Hematopoietic multipotent progenitor cell treated with erythropoietin and hydrocortisone succinate and interleukin-3 and kit ligand, for 6 days (in vitro differentiated cells): ENCODE measurements at places on chromosomes 1 and 21.

DNA sequence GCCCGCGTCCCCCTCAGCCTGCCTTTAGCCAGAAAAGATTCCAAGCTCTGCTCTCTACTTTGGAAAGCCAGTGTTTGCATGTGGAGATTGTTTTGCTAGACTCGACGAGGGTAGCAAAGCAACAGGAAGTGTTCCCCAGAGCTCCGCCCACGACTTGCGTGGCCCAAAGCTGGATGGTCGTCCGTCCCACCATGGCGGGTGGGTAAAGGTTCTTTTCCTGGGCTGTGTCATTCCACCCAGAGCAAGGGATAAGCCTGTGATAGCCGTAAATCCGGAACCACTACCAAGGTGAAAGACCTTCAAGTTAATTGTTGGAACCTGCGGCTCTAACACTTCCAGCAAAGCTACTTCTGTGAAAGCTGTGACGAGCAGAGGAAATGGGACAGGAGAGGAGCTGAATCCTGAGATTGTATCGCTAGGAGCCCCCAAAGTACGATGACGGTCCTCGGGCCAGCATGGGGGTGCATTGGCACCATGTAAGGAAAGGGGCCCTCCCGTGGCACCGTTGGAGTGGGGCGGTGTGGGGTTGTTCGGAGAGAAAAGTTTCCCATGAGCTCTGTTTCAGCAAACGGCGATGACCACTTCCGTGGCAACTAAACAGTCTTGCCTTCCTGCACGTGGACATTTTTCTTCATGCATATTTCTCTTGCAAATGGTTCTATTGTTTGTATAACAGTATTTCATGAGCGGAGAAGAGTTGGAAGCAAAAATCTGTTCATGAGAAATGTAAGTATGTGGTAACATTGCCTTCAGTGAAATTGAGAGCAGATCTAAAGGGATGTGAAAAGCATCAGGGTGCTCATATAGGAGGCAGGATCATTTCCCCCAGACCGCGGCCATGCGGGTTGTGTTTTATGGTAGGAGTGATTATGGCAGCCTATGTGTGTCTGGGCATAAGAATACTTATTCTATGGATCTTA is 8.4 kb downstream of the MX2 start:
- DNase-seq: no peak

DNA sequence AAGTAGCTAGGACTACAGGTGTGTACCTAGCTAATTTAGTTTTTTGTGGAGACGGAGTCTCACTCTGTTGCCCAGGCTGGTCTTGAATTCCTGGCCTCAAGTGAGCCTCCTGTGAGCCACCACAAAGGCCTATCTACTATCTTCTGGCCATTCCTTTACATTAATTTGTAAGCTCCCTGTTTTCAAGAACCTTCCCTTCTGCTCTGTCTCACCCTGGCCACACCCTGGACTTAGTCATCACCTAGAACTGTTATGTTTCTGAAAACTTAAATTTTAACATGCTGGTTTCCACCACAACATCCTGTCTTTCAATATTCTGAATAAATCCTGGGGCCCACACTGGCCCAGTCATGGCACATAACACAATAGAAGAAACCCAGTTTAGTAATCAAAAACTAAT is 4.9 kb upstream of the B4GALT3 start:
- DNase-seq: no peak

- no peak for DNase-seq
Measured at GRCh38 chr1:153872331-153872730, 50.4 kb downstream of the GATAD2B start.

- DNase-seq: no peak
Measured at GRCh38 chr1:170624146-170624545, 39.8 kb upstream of the PRRX1 start.

DNA sequence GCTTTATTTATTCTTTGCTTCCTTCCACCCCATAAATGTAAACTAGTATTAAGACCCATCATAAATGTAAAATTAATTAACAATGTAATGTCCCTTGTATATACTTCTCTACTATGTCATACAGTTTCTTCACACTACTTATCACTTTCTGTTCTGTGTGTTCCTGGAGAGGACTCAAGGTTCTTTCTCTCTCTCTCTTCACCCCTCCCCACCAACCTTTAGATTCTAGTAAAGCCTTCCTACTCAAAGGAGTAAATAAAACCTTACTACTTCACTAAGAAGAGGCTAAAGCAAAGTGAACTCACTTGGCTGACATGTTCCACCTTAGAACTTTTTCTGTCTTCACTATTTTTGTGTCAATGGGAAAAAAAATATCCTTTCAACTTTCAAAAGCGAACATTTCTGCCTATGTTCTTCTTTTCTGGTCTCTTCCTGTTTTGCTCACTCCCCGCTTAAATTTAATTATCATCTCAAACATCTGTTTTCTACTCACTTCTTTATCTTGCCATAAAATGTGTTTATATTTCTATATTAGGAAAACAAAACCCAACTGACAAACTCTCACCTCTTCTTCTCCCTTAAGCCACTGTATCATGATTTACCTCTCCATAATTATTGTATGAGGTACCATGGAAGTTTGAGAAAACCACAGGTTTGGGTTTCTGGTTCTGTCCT is 260.3 kb downstream of the DPYD start:
- DNase-seq: peak; percentile 59

- no peak for DNase-seq
Measured at GRCh38 chr1:177753655-177754054, 216.2 kb downstream of the SEC16B start.

DNA sequence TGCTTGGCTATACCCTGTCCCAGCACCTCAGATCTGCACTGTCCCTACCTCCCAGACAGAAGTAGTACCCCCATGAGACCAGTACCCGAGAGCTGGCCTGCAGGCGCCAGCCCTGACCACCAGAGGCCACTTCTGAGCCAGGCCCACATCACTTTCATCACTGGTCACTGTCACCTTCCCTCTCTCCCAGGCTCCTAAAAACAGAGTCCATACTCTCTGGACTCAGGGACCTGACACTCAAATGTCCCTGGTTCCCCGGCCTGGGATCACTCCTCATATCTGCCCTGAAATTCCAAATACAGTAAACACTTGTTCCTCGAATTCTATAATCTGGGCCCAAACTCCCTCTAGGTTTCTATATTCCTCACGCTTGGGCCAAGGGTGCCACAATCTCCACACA is 18.7 kb downstream of the TMEM53 start:
- DNase-seq: peak; percentile 56

DNA sequence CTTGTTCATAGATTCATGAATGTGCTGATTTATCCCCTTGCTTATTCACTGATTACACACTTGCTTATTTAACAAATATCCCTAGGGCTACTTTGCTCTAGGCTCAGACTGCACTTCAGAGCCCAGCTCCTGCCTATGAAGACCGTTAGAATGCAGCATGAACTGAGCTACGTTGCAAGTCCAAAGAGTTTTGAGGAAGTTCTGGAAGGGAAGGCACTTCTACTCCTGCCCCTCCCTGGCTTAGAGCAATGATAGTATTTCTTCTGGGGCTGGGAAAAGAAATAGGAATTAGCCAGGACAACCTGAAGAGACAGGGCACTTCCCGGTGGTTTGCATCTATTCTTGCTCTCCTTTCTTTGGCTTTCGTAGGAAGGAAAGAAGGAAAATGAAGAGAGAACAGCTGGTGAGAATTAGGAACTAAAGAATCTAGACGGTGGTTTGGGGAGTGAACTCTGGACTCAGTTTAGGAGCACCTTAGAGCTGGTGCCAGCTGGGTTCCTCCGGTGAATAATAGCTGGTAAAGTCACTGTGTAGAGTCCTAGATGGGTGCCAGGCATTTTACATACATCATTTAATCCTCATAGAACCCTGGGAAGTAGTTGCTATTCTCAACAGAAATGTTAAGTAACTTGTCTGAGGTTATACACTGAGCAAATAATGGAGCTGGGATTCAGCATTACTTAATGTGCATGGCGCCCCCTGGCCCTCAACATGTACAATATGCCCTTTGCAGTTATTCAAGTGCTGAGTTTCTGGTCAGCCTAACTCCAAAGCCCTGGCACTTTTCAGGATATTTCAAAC is 65.9 kb downstream of the NDUFS5 start:
- peak; percentile 93 for DNase-seq

DNA sequence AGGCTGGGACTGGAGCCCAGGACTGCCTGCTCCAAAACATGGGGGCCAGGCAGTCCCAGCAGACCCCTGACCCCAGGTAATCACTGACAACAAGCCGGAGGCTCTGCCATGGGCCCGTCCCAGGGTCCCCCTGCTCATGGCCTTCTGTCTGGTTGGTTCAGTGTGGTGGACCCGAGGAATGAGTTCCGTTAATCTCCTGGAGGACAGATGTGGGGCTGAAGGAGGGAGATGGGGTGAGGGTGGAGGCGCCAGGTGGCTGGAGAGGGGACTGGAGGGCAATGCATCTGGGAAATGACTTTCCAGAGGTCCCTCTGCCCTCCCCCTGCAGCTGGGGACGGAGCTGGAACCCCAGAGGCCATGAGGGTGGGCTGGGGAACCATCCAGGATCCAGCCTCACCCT is 103.2 kb downstream of the EBNA1BP2 start:
- DNase-seq: no peak

DNA sequence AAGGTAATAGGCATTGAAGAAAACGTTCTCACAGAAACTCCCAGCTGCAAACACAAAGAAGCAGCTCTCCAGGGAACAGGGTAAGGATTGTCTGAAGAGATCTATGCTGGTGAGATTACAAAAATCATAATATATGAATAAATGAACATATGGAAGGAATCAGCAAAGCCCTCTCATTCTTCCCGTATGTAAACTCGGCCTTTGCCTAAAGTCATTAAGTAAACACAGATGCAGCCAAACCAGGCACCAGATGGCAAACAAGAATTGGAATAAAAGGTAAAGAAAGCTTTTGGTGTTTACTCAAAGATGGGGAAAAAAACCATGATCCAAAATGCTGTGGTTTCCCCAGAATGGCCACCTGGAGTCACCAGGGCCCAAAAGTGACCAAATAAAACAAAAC is 76.6 kb upstream of the HOOK1 start:
- no peak for DNase-seq

DNA sequence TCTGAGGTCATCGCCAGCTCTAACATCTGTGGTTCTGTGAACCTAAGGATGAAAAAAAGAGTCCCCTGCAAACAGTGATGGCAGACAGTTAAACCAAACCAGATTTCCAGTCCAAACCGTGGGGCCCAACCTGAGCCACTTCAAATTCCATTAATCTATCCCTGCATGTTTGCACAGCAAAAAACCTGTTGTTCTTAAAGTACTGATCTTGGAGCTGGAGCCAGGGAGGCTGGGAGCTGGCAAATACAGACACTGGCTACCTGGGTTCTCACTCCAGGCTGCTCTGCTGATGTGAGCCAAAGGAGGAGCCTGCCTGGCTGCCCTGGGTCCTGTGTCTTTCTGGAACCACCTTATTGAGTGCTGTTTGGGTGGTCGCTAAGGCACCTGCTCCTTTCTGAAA is 16.4 kb downstream of the LDLRAD1 start:
- DNase-seq: no peak

GRCh38 chr1:86235852-86236251 is 79.3 kb upstream of the COL24A1 start:
- no peak for DNase-seq

DNA sequence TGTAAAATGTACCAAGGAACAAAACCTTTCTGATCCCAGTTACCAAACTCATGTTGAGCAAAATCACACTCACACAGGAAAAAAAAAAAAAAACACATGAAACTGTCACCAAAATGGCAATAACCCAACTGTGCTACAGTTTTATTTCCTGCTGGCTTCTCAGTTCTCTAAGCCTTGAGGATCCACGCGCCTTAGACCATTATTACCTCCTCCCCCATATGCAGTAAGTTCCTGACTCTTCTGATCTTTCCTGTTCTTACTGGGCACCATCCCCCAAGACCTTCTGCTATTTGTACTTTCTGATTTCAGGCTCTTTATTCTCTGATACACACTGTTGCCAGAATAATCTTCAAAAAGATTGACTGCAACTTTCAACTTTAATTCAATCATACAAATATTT is 79.6 kb downstream of the SLC45A1 start:
- DNase-seq: no peak

DNA sequence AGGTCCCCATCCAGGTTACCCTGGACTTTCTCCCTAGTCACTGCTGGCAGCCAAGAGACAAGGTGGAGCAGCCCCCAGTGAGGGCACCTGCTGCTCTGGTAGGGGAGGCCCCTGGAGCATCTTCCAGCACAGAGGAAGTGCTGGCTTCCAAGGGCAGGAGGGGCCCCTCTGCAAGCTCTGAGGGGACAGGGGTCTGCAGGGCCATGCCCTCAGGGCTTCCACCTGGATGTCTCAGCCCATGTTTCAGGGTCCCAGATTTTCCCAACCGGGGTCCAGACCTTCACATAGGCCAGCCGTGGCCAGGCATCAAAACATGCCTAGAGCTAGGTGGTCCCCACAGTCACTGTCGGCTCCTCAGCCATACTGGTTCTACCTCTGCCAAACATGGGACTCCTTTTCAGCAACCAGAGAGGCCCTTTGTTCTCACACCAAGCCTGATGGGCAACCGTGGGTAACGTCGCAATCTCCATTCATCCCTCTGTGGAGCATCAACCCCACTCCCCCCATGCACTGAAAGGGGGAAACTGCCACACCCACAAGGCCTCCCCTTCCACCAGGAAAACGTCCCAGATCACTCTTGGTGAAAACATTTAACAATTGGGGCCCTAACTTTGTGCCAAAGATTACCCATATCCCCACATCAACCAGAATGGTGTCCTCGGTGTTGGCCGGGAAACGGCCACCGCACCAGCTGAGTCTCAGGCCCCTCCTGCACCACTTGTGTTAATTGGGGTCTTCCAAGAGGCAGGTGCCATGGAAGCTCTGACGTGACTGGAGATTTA is 1.9 kb upstream of the COL6A2 start:
- no peak for DNase-seq

DNA sequence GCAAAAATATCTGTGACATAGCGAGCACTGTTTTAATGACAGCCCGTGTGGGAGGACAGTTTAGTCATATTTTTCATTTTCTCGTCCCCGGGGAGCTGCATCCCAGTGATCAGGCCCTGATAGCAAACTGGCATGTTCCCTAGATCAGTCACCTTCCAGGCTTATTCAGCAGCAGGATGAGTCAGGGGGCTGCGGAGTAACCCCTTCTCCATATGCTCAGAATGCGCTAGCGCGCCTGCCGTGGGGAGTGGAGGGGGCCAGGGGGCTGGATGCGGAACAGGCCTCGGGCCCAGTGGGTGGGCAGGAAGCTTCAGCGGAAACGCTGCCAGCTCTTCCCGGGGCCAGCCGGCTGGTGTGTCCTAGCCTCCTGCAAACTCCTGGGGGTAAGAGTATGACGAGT is 94.0 kb downstream of the KCND3 start:
- no peak for DNase-seq

DNA sequence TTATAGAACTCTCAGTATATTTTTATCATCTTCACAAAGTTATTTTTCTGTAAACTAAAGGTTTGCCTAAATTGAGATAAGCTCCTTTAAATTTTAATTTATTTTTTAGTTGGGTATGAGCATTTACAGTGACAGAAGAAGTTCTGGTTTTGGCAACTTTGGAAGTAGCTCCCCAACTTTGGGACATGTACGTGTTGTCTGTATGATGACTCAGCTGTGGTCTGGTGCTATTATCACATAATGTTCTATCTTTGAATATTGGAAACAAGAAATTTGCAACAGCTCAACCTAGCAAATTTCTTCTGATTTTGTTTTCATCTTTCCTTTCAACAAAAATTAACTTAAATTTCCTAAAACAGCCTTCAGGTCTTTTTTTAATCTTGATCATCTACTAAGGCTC is 46.6 kb upstream of the C1orf105 start:
- peak; percentile 11 for DNase-seq
